NCI-H2081 (cell line): ENCODE measurements at places on chromosomes 16 and 17.

DNA sequence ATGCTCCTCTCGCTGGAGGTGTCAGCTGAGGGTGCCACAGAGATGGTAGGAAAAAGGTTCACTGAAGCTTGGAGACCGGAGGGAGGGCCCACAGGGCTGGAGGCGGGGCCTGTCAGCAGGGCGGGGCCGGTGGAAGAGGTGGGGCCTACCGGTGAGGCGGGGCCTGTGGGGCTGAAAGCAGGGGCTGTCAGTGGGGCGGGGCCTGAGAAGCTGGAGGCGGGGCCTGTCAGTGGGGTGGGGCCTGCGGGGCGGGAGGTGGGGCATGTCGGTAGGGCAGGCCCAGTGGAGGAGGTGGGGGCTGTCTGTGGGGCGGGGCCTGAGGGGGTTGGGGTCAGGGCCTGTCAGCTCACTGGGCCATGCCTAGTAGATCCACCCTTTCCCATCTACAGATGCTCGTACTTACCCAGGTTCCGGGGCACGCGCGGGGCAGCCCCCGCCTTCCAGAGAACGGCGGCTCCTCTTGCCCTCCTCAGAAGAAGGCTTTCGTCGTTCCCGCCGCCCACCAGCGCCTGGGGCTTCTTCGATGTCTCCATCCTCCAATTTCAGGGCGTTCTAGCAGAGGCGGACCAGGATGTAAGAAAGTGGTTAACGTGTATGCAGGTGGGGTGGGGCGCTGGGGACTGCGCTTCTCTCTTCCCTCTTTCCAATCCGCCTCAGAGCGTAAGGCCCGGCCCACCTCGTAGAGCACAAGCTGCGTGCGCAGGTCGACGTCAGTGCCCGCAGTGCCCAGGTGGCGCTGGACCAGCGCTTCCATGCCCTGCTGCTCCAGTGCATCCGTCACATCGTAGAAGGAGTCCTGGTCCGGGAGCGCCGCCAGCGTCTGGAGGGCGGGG is 9.8 kb downstream of the TMEM208 start:
- peak; percentile 66 for DNase-seq

DNA sequence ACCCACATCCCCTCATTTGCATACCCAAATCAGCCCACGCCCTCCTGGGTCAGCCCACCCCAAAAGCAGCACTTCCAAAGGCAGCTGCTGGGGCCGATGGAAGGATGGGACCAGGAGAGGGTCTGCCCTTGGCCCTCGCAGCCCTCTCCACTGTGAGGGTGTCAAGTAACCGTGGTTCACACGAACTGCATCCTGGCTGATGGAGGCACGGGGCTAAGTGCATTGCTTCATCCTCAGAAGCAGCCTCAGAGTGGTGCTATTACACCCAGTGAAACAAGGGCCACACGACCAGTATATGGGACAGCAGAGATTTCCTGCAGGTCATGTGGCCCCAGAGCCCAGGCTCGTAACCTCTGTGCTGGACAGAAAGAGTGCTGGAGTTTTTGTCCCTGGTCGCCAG is 13.2 kb upstream of the ATP2A3 start:
- no peak for DNase-seq

DNA sequence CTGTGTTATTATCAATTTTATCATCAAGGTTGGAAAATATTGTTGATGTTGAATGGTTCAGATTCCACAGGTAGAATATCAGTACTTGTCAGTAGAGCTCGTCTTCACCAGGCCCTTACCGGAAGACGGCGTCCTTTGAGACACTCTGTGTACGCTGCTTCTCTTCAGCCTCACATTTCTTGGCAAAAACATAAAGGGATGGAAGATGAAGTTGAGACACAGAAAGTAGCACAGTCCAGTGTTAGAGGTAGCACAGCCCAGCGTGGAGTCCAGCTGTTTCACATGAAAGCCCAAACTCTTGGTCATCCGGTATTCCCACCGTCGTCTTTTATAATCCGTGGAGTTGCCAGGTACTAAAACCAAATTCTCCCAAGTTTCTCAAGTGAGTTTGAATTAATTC is 30.4 kb downstream of the ATP2C2 start:
- no peak for DNase-seq

DNA sequence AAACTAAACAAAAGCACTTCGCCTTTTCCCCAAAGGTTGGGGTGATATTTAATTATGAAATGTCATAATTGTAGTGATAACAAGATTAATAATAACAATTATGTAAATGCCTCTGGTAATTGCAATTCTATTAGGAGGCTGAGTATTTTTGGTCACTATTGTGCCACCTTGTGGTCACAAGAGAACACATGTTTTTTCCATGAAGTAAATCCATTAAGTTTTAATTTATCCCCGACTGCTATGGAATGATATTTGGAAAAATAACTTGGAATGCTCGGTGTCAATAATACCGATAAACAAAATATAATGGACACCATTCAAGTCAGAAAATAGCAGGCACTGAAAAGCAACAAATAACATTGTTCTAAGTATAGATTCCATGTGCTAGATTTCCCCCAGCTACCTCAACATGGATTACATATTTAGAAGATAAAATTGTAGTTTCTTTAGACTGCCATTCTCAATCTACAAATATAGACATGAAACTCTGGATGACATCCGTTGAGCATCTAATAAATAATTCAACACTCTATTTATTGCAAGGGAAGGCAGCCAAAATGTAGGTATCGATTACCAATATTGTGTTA is 25.0 kb upstream of the KCNJ2 start:
- peak; percentile 58 for DNase-seq

GRCh38 chr17:40526668-40527067 is 25.2 kb upstream of the TNS4 start:
- no peak for DNase-seq

DNA sequence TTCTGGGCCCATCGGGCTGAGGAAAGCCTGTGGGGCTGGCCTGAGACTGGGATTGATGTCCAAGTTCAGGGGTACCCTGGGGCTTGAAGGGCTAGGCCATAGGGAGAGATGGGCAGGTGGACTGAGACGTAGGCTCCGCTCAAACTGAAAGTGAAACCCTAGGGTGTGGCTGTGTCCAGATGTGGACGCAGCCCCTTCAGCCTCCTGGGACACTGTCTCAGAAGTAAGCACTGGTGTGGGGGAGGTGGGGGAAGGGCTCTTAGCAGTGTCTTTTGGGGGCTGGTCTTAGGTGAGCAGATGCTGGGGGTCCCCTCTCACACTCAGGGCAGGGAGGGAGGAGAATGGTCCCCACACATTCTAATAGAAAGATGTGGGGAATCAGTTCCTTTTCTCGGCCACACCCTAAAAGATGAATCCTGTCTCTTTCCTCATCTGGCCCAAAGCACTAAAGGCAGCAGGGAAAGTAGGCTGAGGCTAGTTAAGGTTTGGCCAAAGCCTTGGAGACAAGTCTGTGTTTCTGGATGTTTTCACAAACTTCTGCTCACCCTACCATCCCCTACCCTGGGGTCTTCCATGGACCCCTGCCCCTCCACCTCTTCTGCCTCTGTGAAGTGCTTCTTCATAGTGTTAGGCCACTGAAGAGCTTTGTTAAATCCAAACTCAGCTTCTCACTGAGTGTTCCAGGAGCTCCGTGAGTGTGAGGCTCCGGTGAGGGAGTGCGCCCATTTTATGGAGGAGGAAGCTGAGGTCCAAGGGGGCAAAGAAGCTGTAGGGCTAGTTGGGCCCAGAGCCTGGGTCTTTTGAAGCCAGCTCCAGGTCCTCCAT is 5.6 kb downstream of the FMNL1 start:
- no peak for DNase-seq

DNA sequence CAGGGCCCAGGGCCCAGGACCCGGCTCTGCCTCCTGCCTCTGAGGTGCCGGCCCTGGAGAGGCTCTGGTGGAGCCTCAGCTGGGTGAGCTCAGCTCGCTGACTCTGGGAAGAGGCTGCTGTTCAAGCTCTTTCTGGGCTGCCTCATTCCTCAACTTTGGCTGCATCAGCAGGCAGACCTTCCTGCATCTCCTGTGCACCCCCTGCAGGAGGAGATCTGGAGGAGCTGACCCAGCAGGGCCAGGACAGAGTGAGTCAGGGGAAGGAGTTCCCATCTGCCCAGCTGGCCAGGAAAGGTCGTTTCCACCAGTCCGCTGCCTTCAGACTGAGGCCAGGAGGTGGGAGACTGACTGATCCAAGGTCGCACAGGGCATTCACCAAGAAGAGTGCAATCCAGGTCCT is 10.7 kb downstream of the CRHR1 start:
- no peak for DNase-seq

GRCh38 chr16:14011001-14011400 is 60.1 kb upstream of the MRTFB start:
- no peak for DNase-seq

- DNase-seq = peak; percentile 24
Observed at GRCh38 chr17:2067608-2068024, 12.7 kb downstream of the HIC1 start.

DNA sequence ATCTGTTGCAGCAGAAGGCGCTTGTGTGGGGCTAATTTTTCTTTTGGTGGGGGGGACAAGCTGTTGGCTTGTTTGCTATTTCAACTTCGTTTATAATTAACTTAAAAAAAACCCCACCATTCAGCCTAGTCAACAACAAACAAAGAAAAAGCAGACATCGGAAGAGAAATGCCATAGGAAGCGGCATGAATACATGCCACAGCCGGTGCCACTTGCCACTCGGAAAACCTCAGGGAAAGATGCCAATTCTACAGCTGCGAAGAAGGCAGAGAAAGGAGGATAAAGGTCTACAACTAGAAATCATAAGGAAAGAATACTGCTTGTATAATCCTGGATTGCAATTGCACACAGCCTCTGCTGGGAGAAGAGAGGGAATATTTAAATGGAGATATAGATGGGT is 254.4 kb upstream of the PMFBP1 start:
- DNase-seq = no peak

- DNase-seq = no peak
Observed at GRCh38 chr17:14303343-14304221, 2.7 kb downstream of the HS3ST3B1 start.

- no peak for DNase-seq
Observed at GRCh38 chr16:11685844-11686618, 17.8 kb downstream of the SNN start.

GRCh38 chr16:84598360-84598759 is 19.5 kb downstream of the COTL1 start:
- no peak for DNase-seq

DNA sequence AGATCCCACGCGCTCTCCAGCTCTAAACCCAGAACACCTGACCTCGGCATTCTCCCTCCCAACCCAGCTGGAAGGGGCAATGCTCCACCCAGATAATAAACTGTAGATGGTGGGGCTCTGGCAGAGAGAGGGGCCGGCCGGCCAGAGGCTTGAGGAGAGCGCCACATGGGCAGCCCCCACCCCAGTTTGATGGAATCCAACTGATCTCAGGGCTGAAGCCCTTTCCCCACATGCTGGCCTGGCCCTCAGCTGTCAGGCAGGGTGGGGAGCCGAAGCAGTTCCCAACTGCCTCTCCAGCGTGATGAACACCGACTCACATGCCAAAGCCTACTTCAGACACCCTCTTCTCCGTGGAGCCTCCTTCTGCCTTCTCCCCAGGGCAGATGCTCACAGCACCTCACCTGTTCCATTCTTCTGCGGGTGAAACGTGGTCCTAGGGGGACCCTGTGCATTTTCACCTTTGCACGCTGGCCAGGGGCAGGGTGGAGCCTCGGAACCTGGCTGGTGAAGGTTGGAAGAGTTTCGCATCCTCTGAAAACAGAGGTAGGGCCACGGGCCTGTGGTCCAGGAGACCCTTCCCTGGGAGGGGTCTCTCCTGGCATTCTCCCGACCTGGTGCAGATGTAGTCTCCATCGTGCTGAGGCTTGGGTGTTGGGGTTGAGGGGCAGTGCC is 65.7 kb upstream of the ZNF469 start:
- DNase-seq = no peak

DNA sequence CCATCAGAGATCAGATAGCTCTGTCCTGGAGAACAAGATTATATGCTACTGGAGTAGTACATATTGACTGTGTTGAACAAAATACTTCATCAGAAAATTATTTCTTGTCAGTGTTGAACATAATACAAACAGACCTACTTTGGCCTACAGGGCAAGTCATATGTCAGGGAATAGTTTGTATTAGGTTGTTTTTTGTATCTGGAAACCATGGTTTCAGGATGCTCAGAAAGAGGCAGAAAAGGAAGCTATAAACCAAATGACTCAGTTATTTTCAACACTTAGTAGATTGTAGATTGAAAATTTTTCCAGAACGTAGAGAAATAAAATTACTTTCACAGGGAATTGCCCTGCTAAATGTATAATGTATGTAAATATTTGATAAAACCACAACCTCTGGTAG is 198.4 kb downstream of the CYB561 start:
- no peak for DNase-seq

GRCh38 chr16:22624800-22625533 is 114.3 kb downstream of the NPIPB5 start:
- no peak for DNase-seq
